IMR-90 (cell line): ENCODE measurements at places on chromosomes 7 and 10. TPM values are rescaled to one million over a fixed set of nuclear protein-coding genes. Genes with fewer than 3 reads are reported as not detected.

DNA sequence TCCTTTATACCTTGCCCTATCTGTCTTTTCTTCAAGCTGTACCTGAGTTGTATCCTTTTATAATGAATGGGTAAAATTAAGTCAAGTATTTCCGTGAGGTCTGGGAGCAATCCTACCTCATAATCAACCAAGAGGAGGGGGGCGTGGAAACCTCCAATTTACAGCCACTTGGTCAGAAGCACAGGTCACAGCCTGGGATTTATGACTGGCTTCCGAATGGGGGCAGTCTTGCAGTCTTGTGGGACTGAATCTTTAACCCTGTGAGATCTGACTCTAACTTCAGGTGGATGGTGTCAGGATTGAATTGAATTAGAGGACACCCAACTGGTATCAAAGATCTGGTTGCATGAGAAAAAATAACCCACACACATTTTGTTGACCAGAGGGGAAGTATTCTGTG lies 23.5 kb upstream of the KCNMA1 start:
- no peak for DNase-seq

DNA sequence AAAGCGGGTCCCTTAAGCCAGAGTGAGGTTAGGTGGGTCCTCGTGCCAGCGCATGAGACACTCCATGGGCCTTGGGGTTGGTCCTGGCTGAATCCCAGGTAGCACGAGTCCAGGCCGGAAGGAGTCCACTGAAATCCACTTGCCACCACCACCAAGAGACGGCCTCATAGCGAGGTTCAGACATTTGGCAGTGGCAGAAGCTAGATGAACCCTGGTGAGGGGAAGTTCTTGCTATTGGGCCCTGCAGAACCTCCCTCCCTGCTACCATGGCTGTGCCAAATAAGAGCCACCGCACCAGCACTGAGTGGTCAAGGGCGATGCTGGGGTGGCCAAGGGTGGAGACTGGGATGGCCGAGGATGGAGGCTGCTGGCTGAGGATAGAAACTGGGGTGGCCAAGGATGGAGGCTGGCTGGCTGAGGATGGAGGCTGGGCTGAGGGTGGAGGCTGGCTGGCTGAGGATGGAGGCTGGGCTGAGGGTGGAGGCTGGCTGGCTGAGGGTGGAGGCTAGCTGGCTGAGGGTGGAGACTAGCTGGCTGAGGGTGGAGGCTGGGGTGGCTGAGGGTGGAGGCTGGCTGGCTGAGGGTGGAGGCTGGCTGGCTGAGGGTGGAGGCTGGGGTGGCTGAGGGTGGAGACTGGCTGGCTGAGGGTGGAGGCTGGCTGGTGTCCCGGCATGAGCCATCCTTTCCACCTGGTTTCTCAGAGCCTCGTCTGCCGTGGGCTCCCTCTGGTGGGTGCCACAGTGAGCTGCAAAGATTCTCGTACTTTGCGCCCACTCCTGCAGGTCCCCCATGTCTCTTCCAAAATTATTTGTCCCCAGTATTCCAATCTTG lies 88.2 kb downstream of the ELFN1 start:
- peak; percentile 25 for DNase-seq

- no peak for DNase-seq
Measured at GRCh38 chr7:155897758-155898386, 85.6 kb upstream of the SHH start.

GRCh38 chr10:111455776-111456426 lies 379.1 kb downstream of the ADRA2A start:
- DNase-seq: no peak

- DNase-seq: no peak
Measured at GRCh38 chr7:45687721-45688120, 113.6 kb downstream of the ADCY1 start.

DNA sequence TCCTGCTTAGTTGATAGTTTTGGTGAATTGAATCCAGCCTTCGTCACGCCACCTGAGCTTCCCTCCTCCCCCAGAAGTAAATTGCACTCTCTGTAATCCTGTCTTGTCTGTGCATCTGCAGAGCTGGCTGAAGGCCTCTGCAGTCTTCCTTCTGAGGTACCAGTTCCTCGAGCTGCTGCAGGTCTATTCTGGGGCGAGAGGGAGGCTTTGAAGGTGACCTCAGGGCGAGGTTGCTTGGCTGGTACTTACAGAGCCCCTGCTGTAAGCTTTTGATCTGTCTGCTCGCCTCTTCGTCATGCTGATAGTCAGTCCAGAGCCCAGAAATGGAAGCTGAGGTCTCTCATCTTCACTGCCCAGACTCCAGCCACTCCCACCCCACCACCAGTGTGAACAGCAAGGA lies 513.6 kb upstream of the FOXK1 start:
- DNase-seq: no peak

DNA sequence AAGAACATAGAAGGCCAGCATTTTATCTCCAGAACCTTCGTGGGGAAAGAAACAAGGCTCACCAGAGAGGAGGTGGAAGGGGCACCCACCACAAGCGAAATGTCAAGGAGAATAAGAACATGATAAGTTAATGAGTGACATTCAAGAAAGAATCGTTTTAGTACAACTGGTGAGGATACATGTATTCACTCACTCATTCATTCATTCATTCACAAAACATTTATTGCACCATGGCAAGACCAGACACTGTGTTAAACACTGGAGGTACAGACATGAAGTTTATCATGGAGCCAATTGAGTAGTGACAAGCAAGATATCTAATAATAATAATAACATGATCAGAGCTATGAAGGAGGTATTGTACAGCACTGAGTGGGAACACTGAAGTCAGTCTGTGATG lies 1.7 kb upstream of the ZNRF2 start:
- no peak for DNase-seq

DNA sequence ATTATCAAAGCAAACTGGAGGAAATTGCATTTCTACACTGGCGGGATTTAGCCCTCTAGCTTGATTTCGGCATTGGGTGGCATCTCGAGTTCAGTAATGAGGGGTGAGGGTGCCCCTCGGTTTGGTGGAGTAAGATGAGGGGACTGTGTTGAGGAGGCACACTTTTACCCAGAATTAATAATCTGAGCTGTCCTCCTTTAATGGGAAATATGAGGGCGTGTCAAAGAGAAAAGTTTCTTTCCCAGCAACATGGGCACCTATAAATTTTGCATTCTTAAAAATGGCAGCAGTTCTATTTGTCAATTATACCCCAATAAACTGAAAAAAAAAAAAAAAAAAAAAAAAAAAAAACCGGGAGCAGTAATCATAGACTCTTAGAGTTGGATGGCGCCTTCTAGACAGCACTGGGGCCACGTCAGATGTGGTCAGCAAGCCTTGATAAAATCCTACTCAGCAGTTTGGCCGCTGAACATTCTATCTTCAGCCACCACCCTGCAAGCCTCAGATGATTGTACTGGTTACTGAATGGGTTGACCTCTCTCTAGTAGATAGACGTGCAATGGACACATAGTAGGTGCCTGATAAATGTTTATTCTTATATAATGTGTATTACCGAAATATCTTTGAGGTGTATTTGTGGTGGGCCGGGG lies 931 bp downstream of the PAPSS2 start:
- peak; percentile 79 for DNase-seq

The RPP38 gene
- polyA plus RNA-seq: 18.0 and 19.0 TPM in 2 replicates

DNA sequence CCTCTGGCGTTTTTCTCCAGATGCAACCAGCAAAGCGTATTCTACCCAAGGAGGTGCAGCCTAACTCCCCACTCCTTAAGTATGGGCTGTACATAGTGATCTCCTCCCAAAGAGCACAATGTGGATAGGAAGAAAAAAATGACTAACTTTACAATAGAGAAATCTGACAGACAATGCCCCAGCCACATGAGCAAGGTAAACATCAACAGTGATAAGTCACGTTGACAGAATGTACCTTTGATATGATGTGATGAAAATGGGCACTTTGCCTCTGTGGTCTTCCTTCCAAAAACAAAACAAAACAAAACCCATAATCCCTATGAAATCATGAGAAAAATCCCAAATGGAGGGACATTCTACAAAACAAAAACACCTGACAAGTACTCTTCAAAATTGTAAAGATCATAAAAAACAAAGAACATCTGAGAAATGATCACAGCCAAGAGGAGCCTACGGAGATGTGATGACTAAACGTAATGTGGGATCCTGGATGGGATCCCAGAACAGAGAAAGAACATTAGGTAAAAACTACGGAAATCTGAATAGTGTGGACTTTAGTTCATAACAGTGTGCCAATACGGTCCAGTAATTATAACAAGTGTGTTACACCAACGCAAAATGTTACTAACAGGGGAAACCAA lies 50.6 kb downstream of the ABLIM1 start:
- DNase-seq: peak; percentile 56

The PSPH gene
- polyA plus RNA-seq: 30.0 and 31.8 TPM in 2 replicates

GRCh38 chr10:61733358-61733940 lies 70.7 kb downstream of the CABCOCO1 start:
- peak; percentile 64 for DNase-seq

The CYP2E1 gene
- 1.1 and 1.7 TPM in 2 replicates for polyA plus RNA-seq

The GIMAP4 gene
- polyA plus RNA-seq: not detected in 2 replicates

- DNase-seq: peak; percentile 71
Measured at GRCh38 chr7:78770422-78771410, 682.8 kb downstream of the MAGI2 start.

DNA sequence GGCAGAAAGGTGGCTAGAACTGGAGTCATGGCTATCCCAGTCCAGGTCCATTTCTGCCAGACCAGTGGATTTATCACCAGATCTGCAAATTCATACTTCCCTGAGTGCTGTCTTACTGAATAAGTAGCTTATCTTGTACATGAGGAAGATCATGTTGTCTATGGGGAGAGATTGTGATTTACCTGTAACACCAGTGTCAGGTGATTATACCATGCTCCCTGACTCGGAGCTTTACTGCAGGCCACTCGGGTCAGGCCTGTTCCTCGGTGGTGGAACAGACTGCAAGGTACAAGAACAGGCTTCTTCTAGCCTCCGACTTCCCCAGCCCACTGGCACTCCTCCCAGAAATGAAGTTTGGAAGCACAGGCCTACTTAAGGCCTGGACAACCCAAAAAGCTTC lies 42.6 kb upstream of the DLG5 start:
- no peak for DNase-seq

- no peak for DNase-seq
Measured at GRCh38 chr7:135204876-135205275, 6.5 kb downstream of the WDR91 start.

GRCh38 chr10:13700473-13701144 lies 113.8 kb downstream of the PRPF18 start:
- DNase-seq: no peak

The ANKRD22 gene
- not detected in 2 replicates for polyA plus RNA-seq

DNA sequence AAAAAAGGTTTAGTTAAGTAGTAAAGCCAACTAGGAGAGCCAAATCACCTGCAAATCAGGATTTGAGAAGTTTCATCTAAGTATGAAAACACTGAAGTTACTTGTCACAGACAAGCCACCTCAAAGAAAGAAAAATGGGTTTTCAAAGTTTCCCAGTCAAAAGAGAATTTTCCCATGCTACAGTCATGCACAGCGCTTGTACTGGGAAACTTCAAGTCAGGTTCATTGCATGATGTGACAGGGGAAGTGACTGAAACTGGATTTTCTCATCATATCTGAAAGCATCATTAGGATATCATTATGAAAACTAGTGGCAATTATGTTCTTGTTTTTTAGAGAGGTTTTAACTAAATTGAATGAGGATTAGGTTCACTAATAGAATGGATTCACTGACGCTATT lies 167.0 kb downstream of the SGMS1 start:
- no peak for DNase-seq

The STEAP1 gene
- 5.2 and 5.5 TPM in 2 replicates for polyA plus RNA-seq

DNA sequence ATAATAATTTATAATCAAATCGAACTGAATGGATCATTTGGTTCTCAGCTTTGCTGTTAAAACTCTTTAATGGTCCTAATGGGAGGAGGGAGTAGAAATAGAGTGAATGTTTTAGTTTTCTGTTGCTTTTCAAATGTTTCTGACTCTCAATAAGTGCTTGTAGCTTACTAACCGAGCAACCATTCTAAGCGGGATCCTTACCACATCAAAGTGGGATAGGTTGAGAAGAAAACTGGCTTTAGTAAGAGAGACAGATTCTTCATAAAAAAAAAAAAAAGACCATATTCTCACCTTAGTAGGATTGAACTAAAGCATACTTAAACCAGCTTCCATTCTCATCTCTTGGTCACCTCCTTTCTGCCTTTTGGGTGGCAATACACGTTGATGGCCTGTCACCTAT lies 584.2 kb downstream of the AUTS2 start:
- DNase-seq: no peak

The ZNF425 gene
- 1.2 TPM in 2 replicates for polyA plus RNA-seq

GRCh38 chr7:51316666-51317581 lies at the start of gene COBL:
TSS of gene COBL (minus strand) at chr7:51316809. CDS start at chr7:51316633, 176 bp downstream.
- DNase-seq: no peak

- no peak for DNase-seq
Measured at GRCh38 chr7:135558881-135559280, 1.2 kb downstream of the NUP205 start.

DNA sequence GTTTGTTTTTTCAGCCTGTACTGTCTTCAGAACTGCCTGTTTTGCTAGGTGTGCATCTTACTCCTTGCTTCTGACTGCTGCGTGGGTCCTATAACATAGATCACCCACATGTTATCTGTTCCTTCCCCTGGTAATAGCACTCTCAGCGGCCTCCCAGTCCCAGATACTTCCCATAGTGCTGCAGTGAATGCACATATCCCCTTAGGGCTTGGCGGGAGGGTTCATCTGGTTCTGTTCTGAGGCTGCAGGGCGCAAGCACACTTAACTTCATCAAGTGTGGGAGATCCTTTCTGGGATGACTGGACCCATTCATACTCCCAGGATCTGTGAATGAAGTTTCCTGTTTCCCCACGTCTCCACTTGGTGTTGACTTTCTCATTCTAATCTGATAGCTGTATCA lies 90.7 kb downstream of the CELF2 start:
- no peak for DNase-seq

- no peak for DNase-seq
Measured at GRCh38 chr7:13416071-13416470, 573.4 kb downstream of the ETV1 start.

The NPC1L1 gene
- 0.03 and 0.07 TPM in 2 replicates for polyA plus RNA-seq

GRCh38 chr10:48770561-48771089 lies 86.0 kb downstream of the WDFY4 start:
- DNase-seq: no peak

GRCh38 chr10:74150204-74150989 lies at the start of gene AP3M1:
TSS of gene AP3M1 (minus strand) at chr10:74150828. CDS start at chr10:74138379, 12,449 bp downstream.
- no peak for DNase-seq

The EXOC4 gene
- polyA plus RNA-seq: 25.4 and 31.5 TPM in 2 replicates

- no peak for DNase-seq
Measured at GRCh38 chr7:155988416-155988815, 176.2 kb upstream of the SHH start.

The GAD2 gene
- polyA plus RNA-seq: not detected in 2 replicates

GRCh38 chr7:47351233-47352154 lies 230.4 kb downstream of the TNS3 start:
- no peak for DNase-seq

- DNase-seq: no peak
Measured at GRCh38 chr10:118256209-118256608, 85.9 kb downstream of the FAM204A start.

DNA sequence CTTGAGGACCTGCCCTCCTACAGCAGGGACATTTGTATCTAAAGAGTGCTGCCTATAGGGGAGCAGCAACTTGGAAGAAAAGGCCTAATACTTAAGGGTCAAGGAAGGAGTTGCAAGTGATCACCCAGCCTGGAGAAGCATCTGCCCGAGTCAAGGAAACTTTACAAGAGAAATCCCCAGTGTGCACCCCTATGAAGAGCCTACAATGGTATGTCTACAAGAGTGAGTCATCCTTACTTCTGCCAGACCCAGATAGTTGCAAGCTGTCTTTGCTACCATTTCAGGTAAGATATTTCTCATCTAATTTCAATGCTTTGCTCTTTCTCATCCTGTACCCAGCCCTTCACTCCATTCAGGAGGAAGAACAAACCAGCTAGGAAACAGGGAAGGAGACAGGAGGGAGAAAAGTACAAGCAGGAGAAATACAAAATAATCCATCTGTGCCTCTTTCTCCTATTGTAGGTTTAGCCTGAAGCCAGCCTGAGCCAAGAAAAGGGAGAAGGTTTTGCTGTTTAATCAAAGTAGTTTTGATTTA lies 34.4 kb upstream of the AGR3 start:
- DNase-seq: peak; percentile 89
